ENCODE measurements at places on chromosomes 7 and 10.

GRCh38 chr7:141251957-141252356 is 178.1 kb downstream of the TMEM178B start:
- DNase-seq = no peak

DNA sequence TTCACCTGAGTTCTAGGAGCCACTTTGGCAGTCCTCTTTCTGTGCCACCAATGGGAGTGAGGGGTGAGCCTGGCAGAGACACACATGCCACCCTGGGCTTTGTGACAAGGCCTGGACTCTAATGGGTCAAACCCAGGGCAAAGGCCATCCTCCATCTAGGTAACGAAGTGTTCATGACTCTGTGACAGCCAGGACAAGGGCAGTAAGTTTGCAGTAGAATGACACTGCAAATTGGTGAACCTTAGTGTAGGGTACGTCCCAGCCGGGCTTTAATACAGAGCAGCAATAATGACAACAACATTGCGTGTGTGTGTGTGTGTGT is 43.3 kb downstream of the PAPSS2 start:
- no peak for DNase-seq

- no peak for DNase-seq
Observed at GRCh38 chr7:3432911-3433310, 131.9 kb downstream of the SDK1 start.

GRCh38 chr7:37765872-37766525 is 82.4 kb upstream of the NME8 start:
- peak; percentile 85 for DNase-seq

GRCh38 chr7:142808802-142809583 is 38.2 kb downstream of the PRSS2 start:
- no peak for DNase-seq
